Pulmonary artery endothelial cell (primary cell): ENCODE measurements at places on chromosomes 2 and 18. TPM values are rescaled to one million over a fixed set of nuclear protein-coding genes. Genes with fewer than 3 reads are reported as not detected.

GCG gene
- not detected in 2 replicates for total RNA-seq

CCL20 gene
- total RNA-seq, result 1.1 TPM in 1 of 2 replicates, not detected in the other

TSPYL6 gene
- total RNA-seq, result not detected in 2 replicates

DGKD gene
- 6.9 and 9.1 TPM in 2 replicates for total RNA-seq

SRD5A2 gene
- total RNA-seq, result not detected in 2 replicates

SYT4 gene
- not detected in 2 replicates for total RNA-seq

BCL2 gene
- total RNA-seq, result 1.3 and 1.4 TPM in 2 replicates

SLC35F5 gene
- 85.6 and 125 TPM in 2 replicates for total RNA-seq

CCDC85A gene
- 16.2 and 29.1 TPM in 2 replicates for total RNA-seq

ELOA2 gene
- not detected in 2 replicates for total RNA-seq

TRAPPC12 gene
- total RNA-seq, result 41.8 and 51.0 TPM in 2 replicates

AOX1 gene
- 3.4 and 14.5 TPM in 2 replicates for total RNA-seq

IL1RN gene
- not detected in 2 replicates for total RNA-seq

GPR45 gene
- total RNA-seq, result not detected in 2 replicates

C2orf78 gene
- not detected in 2 replicates for total RNA-seq

CPSF3 gene
- 53.8 and 54.5 TPM in 2 replicates for total RNA-seq

CCBE1 gene
- total RNA-seq, result 1.3 and 2.4 TPM in 2 replicates

RESP18 gene
- not detected in 2 replicates for total RNA-seq

PRSS56 gene
- total RNA-seq, result not detected in 2 replicates

MTCL1 gene
- total RNA-seq, result 17.5 and 28.5 TPM in 2 replicates

AKAIN1 gene
- total RNA-seq, result not detected in 2 replicates

MSTN gene
- not detected in 2 replicates for total RNA-seq

TXNDC2 gene
- total RNA-seq, result under 0.01 TPM in 1 of 2 replicates, not detected in the other

CDKL4 gene
- 0.25 and 0.59 TPM in 2 replicates for total RNA-seq

PCARE gene
- total RNA-seq, result not detected in 2 replicates

HOXD9 gene
- total RNA-seq, result not detected in 2 replicates

ABCG5 gene
- total RNA-seq, result not detected in 2 replicates

HNRNPLL gene
- total RNA-seq, result 36.7 and 50.0 TPM in 2 replicates

FOXI3 gene
- not detected in 2 replicates for total RNA-seq

ZC3H8 gene
- total RNA-seq, result 4.2 and 5.3 TPM in 2 replicates

MAP3K19 gene
- total RNA-seq, result not detected in 2 replicates

IMPACT gene
- total RNA-seq, result 22.7 and 26.7 TPM in 2 replicates

CAPN14 gene
- total RNA-seq, result 0.07 TPM in 1 of 2 replicates, not detected in the other

DSG4 gene
- not detected in 2 replicates for total RNA-seq

LRRC30 gene
- not detected in 2 replicates for total RNA-seq
